ENCODE measurements at places on chromosomes 3 and 15. TPM values are rescaled to one million over a fixed set of nuclear protein-coding genes. Genes with fewer than 3 reads are reported as not detected.

The MFGE8 gene
- 168 TPM for total RNA-seq

The SH2D7 gene
- total RNA-seq: not detected

DNA sequence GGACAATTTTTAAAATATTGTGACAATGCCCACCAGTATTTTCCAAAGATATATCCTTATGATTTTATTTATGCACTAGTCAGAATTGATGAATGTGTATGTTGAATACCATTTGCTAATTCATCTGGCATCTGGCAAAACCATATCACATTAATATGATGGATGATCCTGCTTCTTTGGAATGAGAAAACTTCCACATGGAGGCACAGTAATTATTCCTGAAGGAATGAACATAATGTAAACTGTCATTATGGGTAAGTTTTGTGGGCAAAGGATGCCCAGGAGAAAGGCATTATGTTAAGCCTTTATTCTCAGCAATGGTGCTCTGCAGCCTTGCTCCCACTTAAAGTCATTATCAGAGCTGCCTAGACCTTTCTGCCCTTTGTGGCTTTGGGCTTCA, 113.0 kb upstream of the MME start:
- no peak for DNase-seq

GRCh38 chr3:172546628-172547214, 23.5 kb upstream of the TNFSF10 start:
- DNase-seq: no peak

GRCh38 chr3:116291141-116291540, 154.1 kb downstream of the LSAMP start:
- DNase-seq: no peak

- no peak for DNase-seq
Measured at GRCh38 chr3:78765671-78766485, 1001.9 kb downstream of the ROBO1 start.

- DNase-seq: no peak
Measured at GRCh38 chr15:27238209-27238608, 267.2 kb downstream of the GABRG3 start.

All from upper lobe of right lung (tissue), 1 donor.